ENCODE measurements at places on chromosomes 7 and 10. TPM values are rescaled to one million over a fixed set of nuclear protein-coding genes. Genes with fewer than 3 reads are reported as not detected.
A peak's percentile ranks its signal among the peaks of the same experiment; 100 is the strongest.

- DNase-seq, result peak; percentile 15
Measured at GRCh38 chr10:95756041-95756761, at the start of gene ENTPD1. TSS of gene ENTPD1 (plus strand) at chr10:95756163. CDS start at chr10:95756240, 77 bp downstream.

Gene MGMT
- 17.5 TPM for total RNA-seq

Gene HIPK2
- total RNA-seq, result 14.2 TPM

GRCh38 chr10:125562737-125563136 lies 120.2 kb downstream of the TEX36 start:
- no peak for DNase-seq

Gene RBP3
- total RNA-seq, result not detected

Gene SKAP2
- 6.3 TPM for total RNA-seq

DNA sequence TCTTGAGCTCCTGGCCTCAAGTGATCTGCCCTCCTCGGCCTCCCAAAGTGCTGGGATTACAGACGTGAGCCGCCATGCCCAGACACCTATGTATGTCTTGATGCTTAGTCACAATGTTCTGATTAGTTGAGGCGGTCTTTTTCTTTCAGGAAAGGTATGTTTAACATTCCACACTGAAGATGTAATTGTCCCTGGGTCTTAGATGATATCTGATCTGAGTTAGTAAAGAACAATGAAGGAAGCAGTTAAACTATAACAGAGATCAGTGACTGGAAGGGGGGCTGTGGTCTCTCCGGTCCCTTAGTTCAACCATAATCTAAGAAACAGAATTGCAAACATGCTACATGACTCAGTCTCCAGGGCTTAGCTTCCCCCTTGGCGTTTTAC lies 31.5 kb upstream of the SH2D4B start:
- DNase-seq, result no peak

- DNase-seq, result no peak
Measured at GRCh38 chr10:26642896-26643653, 54.4 kb upstream of the PDSS1 start.

Gene TBX20
- total RNA-seq, result not detected

Gene PRKG1
- 22.7 TPM for total RNA-seq

GRCh38 chr10:107813451-107814162 lies 649.1 kb upstream of the SORCS1 start:
- DNase-seq, result no peak

GRCh38 chr7:112981966-112982365 lies 104.7 kb downstream of the GPR85 start:
- no peak for DNase-seq

DNA sequence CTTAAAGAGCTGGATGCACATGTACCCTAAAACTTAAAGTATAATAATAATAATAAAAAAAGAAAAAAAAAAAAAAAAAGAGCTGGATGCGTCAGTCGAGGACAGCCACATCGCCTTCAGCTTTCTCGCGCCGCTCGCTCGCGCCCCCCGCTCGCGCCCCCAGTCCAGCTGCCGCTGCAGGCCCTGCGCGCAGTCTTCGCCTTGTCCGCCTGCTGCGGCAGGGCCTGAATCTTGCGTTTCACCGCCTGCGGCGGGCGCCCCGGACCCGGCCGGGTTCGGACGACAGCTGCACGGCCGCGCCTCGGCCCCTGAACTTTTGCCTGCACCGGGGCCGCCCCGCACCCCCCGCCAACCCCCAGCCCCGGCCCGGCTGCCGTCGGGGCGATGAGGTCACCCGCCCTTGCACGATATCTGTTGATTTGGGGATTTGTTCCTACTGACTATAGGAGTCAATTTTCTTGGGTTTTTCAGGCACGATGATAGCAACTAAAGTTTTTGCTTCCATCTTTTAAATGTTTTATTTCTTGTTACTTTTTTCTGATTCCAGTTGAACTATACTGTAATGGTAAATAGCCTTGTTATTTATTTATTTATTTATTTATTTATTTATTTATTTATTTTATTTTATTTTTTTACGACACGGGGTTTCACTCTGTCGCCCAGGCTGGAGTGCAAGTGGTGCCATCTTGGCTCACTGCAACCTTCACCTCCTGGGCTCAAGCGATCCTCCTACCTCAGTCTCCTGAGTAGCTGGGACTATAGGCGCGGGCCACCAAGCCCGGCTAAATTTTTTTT lies 33.5 kb upstream of the CPN1 start:
- DNase-seq, result no peak

GRCh38 chr10:71184421-71184820 lies 27.9 kb upstream of the UNC5B start:
- no peak for DNase-seq

DNA sequence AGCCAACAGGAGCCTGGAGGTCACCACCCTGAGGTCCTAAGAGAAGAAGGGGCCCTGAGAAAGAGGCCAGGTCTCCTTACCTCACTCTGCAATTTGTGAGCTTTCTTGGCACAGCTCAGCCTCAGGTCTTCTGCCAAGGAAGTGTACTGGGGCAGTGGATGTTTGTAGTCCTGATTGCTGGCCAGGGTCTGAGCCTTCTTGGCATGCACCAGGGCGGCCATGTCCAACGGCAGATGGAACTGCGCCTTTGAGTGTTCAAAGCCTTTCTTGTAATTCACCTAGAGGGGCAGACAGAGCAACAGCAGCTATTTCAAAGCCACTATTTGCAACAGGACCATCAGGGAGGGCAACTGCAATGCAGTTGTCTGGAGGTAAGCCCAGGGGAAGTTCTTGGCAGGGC lies 51.7 kb downstream of the NRAP start:
- DNase-seq, result no peak

DNA sequence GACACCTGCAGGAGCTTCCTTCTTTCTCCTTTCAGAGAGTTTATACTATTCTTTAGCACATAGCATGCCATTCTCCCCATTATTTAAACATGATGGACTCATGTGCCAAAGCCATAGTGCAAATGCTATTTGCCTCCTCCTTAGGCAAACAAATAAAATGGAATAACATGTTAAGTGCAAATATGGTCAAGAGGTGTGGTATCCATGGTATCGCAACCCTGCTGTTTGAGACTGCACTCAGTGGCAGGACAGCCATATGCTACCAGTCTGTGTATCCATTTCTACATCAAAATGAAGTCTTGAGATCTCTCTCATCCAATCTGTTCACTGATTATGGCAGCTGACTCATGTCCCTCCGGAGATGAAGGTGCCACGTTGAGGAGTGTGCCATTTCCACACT lies 22.8 kb downstream of the HEPACAM2 start:
- no peak for DNase-seq

GRCh38 chr7:113176836-113177235 lies 58.5 kb upstream of the SMIM30 start:
- no peak for DNase-seq

DNA sequence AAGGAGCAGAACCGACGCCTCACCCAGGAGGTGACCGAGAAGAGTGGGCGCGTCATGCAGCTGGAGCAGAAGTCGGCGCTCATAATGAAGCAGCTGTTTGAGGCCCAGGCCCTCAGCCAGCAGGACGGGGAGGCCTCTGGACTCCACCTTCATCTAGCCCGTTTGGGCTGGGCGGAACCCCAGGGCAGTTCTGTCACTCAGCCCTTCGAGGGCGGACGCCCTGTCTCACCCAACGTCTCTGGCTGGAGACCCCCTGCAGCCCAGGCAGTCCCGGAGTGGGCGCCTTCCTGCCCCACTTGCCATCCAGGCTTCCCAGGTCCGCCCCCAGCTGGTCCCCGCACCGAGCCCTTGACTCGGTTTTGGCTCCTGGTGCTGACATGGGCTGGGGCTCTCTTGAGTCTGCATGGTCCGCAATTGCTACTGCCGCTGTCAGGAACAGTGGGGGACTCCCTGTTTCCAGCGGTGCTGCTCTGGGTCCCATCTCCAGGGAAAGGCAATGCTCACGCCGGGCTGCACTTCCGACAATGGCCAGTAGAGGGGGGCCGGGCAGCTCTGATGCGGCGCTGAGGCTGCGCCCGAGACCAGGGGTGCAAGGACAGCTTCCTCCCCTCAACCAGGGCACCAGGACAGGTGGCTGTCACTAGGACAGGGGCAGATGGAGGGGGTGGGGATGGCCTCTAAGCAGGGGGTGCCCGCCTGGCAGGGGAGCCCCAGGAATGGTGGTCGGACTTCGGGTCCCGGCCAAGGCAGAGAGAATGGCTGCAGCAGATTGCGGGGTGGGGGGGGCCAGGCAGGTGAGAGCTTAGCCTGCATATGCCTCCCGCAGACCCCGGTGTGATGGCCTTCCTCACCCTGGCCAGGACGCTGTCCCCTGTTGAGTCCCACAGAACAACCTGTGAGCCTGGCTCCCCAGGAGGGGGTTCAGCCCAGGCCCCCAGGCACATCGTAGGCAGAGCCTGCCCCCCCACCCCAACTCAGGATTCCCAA lies 71.2 kb upstream of the KCTD7 start:
- peak; percentile 78 for DNase-seq

Gene TMEM236
- 0.06 TPM for total RNA-seq

DNA sequence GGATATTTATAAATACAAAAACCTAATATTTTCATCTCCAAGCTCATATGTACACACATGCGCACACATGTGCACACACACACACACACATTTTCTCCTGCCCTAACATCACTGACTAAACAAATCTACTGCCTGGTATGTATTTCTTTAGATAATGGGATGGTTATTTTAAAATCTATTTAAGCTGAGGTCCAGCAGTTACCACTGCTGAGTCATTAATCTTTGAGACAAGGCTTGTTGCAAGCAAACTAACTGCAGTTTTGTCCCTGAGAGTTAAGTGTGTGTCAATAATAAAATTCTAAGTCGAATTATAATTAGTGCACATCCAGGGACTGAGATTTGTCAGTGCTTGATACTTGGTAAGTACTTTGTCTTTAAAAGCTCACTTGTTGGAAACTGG lies 135.1 kb downstream of the VPS50 start:
- no peak for DNase-seq

DNA sequence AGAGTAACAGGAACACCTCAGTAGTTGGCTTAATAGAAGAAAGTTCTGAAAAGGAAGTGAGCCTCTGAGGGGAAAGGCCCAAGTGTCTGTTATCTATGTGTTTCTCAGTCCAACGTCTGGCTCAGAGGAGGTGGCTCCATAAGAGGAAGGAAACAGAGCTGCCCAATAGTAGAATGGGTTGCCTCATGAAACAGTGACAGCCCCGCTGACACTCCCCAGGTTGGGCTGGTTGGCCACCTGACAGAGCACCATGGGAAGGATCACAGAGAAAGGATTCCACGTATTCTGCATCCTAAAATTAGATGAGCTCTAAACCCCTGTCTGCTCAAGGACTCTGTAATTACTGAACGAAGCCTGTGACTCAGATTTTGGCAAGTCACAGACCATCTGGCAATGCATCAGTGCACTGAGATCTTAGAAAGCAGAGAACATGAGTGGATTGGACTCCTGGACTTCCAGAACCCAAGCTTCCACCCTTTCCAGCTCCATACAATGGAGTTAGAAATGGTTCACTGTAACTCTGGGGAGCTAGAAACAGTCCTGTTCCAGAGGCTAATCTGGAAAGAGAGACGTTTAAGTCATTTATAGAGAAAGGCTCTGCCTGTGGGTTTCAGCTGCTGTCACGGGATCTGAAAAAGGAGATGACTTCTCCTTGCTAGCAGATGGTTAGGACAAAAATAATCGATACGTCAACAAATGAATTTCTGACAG lies 2.9 kb downstream of the PKD2L1 start:
- no peak for DNase-seq

Gene CDNF
- 1.8 TPM for total RNA-seq

DNA sequence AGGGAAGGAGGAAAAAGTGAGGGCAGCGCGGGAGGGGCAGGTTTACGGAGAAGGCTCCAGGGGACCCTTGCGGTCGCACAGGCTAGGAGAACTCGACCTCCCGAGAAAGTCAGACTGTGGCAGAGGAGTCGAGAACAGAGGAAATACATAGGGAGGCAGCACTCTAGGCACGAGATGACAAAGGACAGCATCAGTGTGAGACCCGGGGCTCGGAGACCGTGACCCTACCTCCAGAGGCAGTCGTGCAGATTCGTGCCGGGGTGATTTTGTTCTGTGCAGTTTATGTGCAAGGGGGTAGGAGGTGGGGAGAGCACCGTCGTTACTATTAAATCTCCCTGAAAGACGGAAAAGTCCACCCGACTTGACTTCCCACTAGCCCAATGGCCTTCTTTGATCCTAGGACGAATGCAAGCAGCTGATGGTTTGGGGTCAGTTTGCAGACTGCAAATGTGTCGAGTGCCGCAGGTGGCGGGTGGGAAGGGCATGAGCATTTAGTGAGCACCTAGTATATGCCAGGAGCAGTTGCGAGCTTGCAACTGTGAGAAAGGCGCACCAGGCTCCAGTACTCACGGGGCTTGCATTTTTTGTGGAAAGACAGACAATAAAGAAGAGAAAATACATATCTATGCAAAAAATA lies 674 bp upstream of the OSBPL3 start:
- peak; percentile 44 for DNase-seq

Gene PRKAR2B
- total RNA-seq, result 29.1 TPM

GRCh38 chr10:804787-805619 lies 115.5 kb upstream of the DIP2C start:
- DNase-seq, result no peak

DNA sequence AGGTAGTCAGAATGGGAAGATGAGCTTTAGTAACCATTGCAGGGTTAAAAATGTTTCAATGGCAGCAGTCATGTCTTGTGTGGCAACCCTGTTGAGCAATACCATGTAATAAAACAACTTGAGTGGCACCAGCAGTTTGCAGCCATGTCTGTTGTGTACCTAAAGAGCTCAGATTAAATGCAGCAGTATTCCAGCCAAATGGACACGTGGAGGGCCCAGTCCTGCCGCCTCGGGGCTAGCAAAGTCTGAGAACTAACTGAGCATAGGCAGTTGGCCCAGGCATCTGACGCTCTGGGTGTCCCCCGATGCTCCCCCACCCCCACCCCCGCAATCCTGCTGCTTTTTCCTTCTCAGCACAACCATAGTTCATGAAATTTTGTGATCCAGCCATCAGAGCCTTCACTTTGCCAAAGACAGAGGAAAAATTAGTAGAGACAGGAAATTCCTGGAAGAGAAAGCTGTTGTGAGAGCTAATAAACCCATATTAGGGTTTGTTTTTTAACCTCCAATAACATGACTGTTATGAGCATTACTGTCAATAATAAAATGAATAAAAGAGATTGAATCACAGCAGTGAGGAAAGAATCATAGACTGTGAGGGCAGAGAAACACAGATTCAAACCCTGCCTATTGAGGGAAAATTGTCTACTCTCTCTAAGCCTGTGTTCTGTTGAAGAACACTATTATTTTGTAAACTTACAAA lies 220.6 kb upstream of the RHOBTB1 start:
- DNase-seq, result no peak

GRCh38 chr10:86364491-86365345 lies 1.9 kb downstream of the GRID1 start:
- peak; percentile 82 for DNase-seq

DNA sequence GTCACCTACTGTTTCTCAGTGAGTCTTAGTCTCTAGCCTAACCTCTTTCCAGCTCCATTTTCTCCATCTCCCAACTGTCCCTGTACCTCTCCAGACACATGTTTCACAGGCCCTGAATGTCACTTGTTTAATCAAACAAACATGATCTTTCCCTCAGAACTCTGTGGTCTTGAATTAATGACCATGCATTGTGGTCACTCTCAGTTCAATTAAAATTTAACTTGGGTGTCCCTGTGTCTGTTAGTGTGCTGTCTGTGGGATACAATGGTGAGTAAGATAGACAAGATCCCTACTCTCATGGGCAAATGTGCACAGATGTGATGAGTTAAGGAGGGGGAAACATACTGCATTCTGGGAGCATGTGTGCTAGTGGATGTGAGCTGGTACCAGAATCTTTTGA lies 65.0 kb downstream of the RBM33 start:
- no peak for DNase-seq

Gene WDFY4
- not detected for total RNA-seq

GRCh38 chr7:29449569-29450260 lies 113.9 kb upstream of the PRR15 start:
- no peak for DNase-seq

GRCh38 chr10:96910488-96911395 lies 78.6 kb downstream of the LCOR start:
- DNase-seq, result peak; percentile 64

- peak; percentile 4 for DNase-seq
Measured at GRCh38 chr10:20142311-20142710, 326.1 kb downstream of the PLXDC2 start.

Gene CYP3A4
- not detected for total RNA-seq
